ENCODE measurements at places on chromosomes 5 and 9.
A peak's percentile ranks its signal among the peaks of the same experiment; 100 is the strongest.

- DNase-seq, result peak; percentile 92
These were observed 14.1 kb upstream of the TNFAIP8 start for GRCh38 chr5:119341452-119342349.

GRCh38 chr9:10168241-10168640 is 444.6 kb downstream of the PTPRD start:
- no peak for DNase-seq

GRCh38 chr9:134283692-134284265 is 42.5 kb upstream of the RXRA start:
- DNase-seq, result no peak

DNA sequence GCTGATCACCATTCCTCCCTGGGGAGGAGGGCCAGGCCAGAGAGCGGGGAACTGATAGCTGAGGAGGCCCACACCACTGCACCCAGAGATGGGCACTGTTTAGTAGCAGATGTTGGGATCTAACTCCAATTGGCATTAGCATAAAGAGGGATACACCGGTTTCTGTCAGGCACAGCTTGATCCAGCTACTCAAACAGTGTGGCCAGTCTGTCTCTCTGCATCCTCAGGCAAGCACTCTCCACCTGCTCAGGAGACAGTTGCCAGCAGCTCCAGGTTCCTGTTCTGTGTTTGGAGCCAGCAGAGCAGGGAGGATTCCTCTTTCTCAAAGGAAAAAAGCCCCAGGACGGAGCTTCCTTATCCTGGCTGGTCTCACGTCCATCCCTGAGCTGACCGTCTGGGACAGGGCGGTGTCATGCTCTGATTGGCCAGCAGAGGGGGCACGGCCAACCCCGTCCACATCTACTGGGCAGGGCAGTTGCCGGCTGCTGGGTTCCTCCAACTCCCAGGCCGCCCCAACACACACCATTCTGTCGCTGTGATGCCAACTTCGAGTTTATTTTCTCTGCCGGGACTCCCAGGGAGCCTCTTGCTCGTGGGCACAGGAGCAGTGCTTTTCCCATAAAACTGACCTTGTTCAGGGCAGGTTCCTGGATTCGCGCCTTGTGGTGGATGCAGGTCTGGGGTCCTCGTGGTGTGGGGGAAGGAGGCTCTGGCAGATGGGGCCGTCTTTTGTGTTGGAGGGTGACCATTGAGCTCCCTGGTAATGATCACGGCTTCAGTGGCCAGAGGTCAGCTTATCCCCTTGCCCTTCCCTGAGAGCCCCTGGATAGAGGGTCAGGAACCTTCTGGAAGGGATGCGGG is 47.9 kb downstream of the COL5A1 start:
- DNase-seq, result peak; percentile 4

GRCh38 chr5:179217956-179218942 is 127.0 kb downstream of the ADAMTS2 start:
- no peak for DNase-seq

DNA sequence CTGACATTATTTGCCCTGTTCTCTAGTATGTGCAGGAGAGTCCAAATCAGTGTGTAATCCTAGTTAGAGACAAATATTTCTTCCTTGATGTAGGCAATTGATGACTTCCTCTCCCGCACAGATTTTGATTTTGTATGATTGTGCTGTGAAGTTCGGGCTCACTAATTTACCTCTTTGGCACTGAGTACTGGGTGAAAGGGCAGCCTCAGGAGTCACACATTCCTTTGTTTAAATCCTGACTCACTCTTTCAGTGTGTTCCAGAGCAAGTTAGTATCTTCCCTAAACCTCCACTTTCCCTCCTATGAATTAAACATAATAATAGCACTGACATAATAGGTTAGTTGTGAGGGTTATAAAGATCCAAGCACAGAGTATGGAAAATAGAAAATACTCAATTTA is 269.7 kb downstream of the ISL1 start:
- no peak for DNase-seq
